Hepatic stellate cell (primary cell): ENCODE measurements at places on chromosomes 13 and 19.

GRCh38 chr13:83819611-83820010 is 62.7 kb downstream of the SLITRK1 start:
- DNase-seq, result no peak

- DNase-seq, result no peak
These were observed 380.2 kb downstream of the FGF9 start for GRCh38 chr13:22050951-22051563.

DNA sequence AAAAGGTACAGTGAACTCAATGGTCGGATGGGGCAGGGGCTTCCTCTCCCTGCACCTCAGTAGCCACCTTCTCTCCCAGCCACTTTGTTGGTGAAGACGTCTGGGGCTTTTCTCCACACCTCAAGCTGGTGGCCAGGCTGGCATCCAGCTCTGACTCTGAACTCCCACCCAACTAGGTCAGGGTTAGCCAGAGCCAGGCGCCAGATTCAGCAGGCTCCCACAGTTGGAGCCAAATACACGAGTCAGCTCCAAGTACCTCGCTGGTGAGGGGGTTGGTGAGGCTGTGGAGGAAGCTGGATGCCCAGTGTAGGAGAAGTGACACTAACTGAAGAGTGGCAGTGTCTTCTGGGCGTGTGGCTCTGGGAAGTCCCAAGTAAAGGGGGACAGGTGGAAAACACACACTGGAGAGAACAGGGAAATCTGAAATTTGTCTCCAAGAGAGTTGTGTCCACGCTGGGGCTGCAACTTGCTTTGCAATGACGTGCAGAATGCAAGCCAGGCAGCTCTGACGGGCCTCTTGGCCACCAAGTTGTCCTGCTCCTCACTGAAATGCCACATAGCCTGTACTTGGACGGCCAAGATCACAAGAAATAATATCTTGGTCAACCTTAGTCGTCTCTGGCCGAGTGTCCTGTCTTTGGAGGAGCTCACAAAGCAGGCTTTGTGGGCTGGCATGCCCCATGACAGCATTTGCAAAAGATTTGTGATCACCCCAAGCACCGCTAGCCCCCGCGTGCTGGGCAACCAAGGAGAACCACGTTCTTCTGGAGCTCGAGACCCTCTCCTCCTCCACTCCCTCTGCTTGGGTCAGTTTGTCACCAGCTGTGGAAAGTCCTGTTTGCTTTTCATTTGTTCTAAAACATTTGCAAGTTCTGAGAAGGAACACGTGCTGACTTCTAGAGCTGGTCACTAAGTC is 18.1 kb downstream of the SLC7A1 start:
- no peak for DNase-seq

DNA sequence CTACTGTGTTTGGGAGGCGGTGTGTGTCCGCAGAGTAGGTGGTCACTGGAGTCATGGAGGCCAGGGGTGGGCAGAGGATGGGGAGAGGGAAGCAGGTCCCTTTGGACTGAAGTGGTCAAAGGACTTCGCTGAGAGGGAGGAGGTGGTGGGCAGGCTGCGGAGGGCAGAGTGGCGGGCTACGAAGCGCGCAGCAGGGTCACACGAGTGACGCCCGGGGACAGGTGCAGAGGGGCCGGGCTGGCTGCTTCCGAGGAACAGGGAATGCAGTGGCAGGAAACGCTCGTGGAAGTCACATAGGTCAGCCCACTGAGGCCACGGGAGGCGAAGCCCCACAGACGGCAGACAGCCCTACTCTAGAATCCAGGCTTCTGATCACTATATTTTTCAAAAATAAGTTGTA is 111.5 kb downstream of the URI1 start:
- no peak for DNase-seq

DNA sequence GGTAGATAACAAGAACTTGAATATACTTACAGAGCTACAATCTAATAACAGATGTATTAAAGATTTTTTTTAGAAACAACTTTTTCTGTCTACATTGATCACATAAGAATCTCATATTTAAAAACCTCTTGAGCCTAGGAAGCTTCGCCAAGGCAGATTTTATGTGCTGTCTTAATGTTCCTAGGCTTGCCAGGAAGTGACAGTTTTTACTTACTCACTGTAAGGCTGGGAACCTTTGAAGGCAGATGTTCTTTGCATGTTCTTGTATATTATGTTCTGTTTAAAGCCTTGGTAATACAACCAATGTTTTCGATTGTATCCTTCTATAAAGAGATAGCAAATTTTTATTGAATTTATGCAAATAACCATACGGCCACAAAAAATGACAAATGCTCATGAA is 492.7 kb downstream of the GPC5 start:
- DNase-seq, result no peak

GRCh38 chr19:16571283-16571682 is 932 bp downstream of the SLC35E1 start:
- DNase-seq, result peak; percentile 54

GRCh38 chr13:26468265-26468801 is 89.2 kb upstream of the WASF3 start:
- no peak for DNase-seq

GRCh38 chr13:41621716-41622431 is 164.5 kb downstream of the RGCC start:
- DNase-seq, result no peak

DNA sequence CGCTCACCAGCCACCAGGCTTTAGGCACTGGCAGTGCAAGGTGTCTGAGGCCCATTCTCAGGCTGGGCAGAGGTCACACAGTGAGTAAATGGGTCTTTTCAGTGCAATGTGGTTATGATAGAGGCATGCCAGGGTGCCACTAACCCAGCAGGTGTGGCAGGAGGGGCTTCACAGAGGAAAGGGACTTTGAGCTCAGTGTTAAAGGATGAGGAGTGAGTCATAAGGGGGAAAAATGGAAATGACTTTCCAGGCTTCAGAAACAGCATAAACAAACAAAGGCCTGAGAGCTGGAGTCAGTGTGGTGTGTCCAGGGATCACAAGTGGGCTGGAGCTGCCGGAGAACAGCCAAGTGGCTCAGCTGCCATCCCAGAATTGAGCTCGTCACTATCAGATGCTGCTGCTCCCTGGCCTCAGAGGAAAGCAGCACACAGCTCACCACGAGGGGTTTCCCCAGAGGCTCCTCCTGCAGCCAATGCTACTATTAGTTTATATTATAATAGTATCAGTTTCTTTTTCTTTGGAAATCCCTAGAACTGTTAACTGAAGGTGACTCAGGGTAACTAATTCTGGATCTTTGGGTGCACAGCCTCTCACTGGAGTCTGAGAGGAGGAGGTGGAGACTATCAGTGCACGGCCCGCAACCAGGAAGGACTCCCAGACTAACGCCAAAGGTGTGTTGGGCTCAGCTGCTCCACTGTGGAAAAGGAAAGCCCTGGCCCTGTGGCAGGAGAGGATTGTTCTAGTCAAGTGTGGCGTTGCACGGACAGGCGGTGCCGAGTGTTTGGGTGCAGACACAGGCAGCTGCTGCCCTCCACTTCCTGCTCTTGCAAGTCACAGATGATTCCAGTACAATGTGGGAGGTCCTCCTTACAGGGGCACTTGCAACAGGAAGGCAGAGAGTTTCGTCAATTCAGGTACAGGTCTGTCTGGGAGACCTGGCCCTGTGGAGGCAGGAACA is 39.5 kb downstream of the DHRS12 start:
- peak; percentile 82 for DNase-seq

DNA sequence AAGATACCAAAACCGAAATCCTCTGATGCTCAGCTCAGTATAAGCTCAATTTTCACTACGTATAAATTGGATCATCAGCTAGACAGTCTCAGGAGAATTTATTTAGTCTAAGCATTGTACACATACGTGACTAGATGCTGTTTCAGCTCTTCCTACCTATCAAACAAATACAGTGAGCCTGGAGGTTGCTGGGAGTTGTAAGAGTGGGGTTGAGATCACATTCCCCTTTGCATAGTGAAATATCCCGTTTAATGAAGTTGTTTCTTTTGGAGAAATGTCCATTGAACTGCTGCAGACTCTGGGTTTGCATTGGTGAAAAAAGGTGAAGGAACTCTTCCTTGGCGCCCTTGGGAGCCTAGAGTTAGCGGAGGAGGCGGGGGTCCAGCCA is 68.9 kb upstream of the GJB6 start:
- no peak for DNase-seq

DNA sequence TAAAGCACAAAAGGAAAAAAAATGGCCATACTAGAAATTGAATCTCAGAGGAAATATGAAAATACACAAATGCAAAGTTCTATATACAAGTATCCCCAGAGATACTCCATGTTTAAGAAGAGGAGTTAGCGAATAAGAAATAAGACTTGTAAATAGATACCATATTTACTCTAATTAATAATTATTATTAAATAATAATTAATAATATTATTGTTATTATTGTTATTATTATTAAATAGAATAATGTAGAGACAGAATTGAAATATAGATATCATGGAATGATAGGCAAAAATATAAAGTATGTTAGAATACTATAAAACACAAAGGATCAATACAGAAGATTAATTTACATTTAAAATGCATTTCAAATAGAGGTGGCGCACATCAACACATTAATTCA is 1047.5 kb upstream of the MIR17HG start:
- no peak for DNase-seq

- DNase-seq, result no peak
These were observed 1893.9 kb downstream of the PCDH9 start for GRCh38 chr13:65336087-65336749.

DNA sequence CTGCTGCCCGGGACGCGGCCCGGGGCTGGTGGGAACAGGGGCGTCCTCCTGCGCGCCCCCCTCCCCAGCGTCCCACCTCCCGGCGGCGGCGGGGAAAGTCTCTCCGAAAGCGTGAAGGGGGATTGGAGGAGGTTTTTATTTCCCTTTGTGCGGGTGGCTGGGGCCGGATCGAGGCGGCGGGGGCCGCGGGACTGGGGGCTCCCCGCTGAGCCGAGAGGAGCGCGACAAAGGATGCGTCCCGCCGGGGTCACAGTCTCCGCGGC is 132 bp downstream of the SHD start:
- no peak for DNase-seq

DNA sequence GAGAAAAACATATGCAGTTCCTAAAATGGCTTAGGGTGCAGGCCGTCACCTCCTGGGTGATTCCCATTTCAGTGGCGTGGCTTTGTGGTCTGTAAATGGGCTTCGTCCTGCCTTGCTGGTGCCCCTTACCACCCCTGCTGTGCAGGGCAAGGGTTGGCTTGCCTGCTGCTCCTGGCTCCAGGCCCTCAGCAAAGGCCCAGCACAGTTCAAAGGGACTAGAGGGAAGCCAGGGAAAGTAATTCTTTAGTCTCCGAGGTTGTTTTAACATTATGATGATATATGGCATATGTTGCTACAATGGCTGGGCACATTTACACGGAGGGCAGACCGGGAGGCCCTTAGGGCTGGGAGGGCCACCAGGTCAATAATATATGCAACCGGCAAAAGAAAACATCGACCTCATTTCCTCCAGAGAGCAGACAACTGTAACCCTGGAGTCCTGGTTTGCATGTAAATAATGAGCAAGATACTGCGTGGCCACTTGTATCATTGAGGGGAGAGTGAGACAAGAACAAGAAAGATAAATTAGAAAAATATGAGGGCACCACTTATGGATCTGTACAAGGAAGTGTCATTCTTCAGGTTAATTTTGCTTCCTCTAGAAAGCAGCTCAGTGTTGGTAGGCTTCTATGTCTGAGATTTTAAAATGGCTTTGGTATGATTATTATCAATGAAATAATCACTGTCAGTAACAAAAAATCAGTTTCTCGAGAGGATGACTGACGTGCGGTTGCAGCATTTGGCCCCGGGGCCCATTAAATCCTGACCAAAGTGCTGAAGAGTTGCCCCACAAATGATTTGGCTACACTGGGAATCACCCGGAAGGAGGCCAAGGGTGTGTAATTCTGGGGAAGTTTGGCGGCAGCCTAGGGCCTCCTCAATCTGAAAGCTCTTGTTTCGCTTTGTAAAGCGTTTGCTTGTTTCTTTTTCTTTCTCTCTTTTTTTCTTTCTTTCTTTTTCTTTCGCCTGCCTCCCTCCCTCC is 32.8 kb upstream of the URI1 start:
- no peak for DNase-seq

DNA sequence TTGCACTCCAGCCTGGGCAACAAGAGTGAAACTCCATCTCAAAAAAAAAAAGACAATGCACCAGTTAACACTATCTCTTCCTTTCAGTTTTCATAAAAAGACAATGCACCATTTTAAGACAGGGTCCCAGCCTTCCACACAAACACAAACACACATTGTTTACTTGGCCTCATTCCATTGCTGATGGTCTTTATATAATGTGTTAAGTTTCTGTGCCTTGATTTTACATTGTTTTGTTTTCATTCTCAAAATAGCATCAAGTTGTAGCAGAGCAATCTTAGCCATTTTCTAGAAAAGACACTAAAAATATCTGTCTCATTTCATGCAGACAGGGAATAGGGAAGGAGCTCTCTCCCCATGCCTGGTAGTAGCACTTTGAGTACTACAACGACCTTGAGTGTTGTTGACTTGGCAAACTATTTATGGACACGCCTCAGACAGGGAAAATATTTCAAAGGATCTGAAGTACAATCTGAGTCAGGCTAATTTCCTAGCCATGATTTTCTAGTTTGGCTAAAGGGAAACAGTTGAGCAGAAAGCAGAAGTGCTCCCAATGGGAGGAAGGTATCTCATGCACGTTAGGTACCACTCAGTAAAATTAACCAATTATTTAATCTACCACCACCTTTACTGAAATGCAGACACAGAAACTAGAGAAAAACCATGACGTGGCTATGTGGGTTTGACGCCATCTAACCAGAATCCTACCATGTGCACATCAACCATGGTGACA is 120.6 kb downstream of the ABCC4 start:
- DNase-seq, result no peak

GRCh38 chr13:46315491-46316075 is 71.5 kb downstream of the RUBCNL start:
- no peak for DNase-seq

DNA sequence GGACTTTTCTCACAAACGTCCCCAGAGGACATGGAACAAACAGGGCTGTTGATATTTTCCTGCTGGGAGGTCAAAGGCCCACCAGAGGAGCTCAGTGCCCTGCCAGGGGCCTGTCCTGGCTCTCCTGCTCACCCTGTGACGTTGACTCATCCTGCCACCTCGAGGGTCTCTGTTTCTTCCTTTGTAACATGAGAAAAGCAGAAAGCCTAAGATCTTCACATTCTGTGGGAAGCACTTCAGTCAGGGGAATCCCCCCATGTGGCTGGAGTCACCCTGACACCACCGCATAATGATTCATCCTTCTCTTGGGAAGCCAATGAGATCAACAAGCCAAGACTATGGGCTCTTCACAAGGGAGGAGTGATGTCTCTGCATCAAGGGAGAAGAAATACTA is 147.9 kb downstream of the KATNAL1 start:
- DNase-seq, result peak; percentile 79

GRCh38 chr19:46202872-46203860 is 26.4 kb upstream of the IGFL1 start:
- no peak for DNase-seq

- DNase-seq, result no peak
These were observed 171.5 kb upstream of the CSNK1A1L start for GRCh38 chr13:37277007-37277406.
